RWPE2 (cell line): ENCODE measurements at places on chromosomes 6 and 20.

DNA sequence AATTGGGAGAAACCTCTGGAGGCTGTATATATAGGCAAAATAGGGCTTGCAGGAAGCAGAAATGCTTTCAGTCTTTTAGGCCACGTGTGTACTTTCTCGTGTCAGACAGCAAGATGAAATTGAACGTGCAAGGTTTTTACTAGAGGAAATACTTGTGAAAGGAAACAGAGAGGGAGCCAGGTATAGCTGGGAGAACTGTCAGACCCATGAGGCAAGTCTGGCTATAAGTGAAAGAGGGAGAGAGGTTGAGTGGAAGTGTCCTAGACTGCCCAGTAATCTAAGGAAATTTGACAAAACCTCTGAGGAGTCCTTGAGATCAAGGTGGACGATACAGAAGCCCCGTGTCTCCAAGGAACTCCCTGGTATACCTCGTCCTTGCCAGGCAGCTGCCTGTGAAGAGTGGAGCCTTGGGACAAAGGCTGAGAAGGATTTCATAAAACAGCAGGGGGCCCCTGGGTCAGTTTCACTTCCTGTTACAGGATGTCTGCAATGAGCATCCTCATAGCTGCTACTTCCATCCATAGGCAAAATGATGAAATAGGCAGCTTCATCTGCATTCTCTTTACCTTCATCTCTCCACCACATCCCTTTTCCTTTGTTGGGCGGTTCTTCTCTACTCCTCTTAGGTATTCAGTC, 114.4 kb upstream of the MAP3K7 start:
- no peak overlapping the region for H3K4me3 ChIP-seq
- no peak overlapping the region for H3K27ac ChIP-seq
- H3K36me3 ChIP-seq: no peaks in the 10 kb centered on the region
- DNase-seq: no peak
- H3K27me3 ChIP-seq: peaks cover 4% of the 10 kb centered on the region

DNA sequence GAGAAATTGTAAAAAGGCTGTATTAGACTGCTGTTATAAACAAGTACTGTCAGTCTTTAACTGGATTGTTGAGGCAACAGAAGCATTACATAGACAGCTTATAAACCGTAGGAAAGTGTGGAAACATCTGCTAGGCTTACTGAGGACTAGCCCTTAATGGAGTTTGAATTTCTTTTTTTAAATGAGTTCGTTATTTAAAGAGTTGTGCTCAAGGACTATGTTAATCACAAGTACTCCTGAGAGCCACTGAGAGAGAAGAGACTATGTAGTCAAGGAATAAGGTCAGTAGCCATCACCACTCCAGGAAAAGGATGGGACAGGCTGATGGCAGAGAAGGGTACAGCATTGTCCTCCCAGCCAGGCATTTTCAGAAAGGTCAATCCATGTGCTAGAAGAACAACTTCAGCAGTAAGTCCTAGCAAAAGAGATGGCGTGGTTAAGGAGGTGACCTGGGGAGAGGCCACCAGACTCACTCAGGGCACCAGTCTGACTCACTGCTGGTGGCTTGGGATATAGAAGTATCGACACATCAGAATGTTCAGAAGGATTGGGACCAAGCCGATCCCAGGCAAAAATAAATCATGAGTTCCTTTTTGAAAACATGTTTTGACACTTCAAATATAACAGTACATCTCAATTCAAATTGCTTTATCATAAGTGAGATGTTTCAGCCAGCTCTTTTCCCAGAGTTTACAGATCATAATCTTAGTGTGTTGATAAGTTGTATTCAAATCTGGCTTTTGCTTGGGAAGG, 6.4 kb downstream of the RPS12 start:
- H3K4me1 ChIP-seq: no peaks in the 10 kb centered on the region
- H3K27me3 ChIP-seq: no peaks in the 10 kb centered on the region
- H3K36me3 ChIP-seq: peaks cover 37% of the 10 kb centered on the region
- no peak for DNase-seq

DNA sequence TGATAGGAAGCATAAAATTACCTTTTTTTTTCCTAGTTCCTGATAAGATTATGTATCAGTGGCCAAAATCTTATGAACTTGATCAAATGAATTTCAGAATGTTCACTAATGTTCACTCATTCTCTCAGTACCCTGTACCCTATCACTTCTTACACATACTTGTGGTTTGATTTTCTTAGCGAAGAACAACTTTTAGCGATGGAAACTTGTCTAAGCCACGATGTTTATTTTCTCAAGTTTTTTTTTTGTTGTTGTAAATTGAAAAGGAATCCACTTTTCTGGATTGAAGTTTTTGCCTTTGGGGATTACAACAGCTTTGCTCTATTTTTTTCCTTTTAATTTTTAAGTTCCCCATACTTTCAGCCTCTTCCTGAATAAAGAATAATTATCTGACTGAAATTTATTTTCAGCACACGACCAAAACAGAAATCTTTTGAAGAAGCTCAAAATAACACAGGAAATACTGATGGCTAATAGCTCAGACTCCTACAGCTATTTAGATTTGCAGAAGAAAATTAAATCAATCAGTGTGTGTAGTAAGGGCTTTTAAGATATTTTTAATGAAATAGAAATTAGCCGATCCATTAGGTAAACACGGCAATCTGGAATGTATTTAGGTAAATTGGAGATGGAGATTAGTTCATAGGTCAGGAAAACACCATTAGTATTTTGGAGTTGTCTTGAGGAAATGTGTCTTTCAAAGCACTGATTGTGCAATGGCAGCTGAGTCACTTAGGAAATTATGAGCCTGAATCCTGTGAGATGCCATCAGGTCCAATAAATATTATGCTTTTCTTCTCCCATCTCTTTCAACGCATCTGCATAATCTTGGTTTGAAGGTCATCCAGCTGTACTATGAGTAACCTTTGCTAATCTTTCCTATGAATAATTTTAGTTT, 217.5 kb downstream of the GJA1 start:
- no peaks in the 10 kb centered on the region for H3K4me1 ChIP-seq
- no peak overlapping the region for H3K4me3 ChIP-seq
- H3K27me3 ChIP-seq: no peaks in the 10 kb centered on the region
- H3K36me3 ChIP-seq: no peaks in the 10 kb centered on the region
- no peak for DNase-seq
- H3K27ac ChIP-seq: no peak overlapping the region

- no peak overlapping the region for H3K27ac ChIP-seq
- no peaks in the 10 kb centered on the region for H3K4me1 ChIP-seq
- H3K36me3 ChIP-seq: no peaks in the 10 kb centered on the region
- peak; percentile 87 for DNase-seq
- H3K4me3 ChIP-seq: no peak overlapping the region
- H3K27me3 ChIP-seq: peaks cover 23% of the 10 kb centered on the region
Measured at GRCh38 chr20:57092112-57092899, 174.1 kb downstream of the BMP7 start.

- no peaks in the 10 kb centered on the region for H3K27me3 ChIP-seq
- peaks cover 60% of the 10 kb centered on the region for H3K36me3 ChIP-seq
- H3K4me3 ChIP-seq: no peak overlapping the region
Measured at GRCh38 chr20:62258499-62259293, 20.4 kb downstream of the OSBPL2 start.

- peaks cover 31% of the 10 kb centered on the region for H3K27me3 ChIP-seq
- DNase-seq: no peak
- H3K4me3 ChIP-seq: no peak within 1 kb of the TSS
Measured at GRCh38 chr20:33007376-33008335, at the start of gene BPIFB2. Gene BPIFB2 (plus strand): TSS chr20:33007704. CDS start chr20:33008575, 871 bp downstream.

GRCh38 chr6:124463271-124463670, 499.0 kb upstream of the RNF217 start:
- H3K27me3 ChIP-seq: no peaks in the 10 kb centered on the region
- no peak for DNase-seq
- H3K36me3 ChIP-seq: no peaks in the 10 kb centered on the region

- H3K4me3 ChIP-seq: no peak overlapping the region
- H3K27ac ChIP-seq: no peak overlapping the region
- no peak for DNase-seq
- no peaks in the 10 kb centered on the region for H3K36me3 ChIP-seq
- H3K4me1 ChIP-seq: no peaks in the 10 kb centered on the region
Measured at GRCh38 chr6:15555101-15556038, 107.5 kb downstream of the DTNBP1 start.

- H3K4me3 ChIP-seq: no peak overlapping the region
- no peaks in the 10 kb centered on the region for H3K36me3 ChIP-seq
- no peak overlapping the region for H3K27ac ChIP-seq
- no peak for DNase-seq
Measured at GRCh38 chr6:24394061-24394779, 8.5 kb upstream of the MRS2 start.

GRCh38 chr20:38116409-38117165, 48.5 kb downstream of the TGM2 start:
- H3K27me3 ChIP-seq: no peaks in the 10 kb centered on the region
- H3K4me1 ChIP-seq: peaks cover 27% of the 10 kb centered on the region
- no peak overlapping the region for H3K4me3 ChIP-seq
- DNase-seq: no peak

DNA sequence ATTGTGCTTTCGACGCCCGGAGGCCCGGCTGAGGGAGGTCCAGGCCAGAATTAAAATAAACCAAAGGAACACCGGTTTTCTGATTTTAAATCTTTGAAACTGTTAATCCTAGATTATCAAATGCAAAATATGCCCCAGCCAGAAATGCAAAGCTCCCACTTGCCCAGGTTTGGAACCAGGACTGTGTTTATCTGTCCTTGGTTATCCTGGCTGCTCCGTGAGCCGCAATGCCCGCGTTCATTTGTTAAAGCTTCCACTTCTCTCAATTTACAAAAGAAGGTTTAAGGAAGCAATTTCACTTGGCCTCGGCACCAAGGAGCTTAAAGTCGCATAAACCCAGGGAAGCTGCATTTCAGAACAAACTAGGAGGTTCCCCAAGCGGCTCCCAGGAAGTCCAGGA, 250.0 kb downstream of the TAF4 start:
- DNase-seq: no peak
- H3K4me3 ChIP-seq: no peak overlapping the region
- no peaks in the 10 kb centered on the region for H3K27me3 ChIP-seq
- H3K27ac ChIP-seq: no peak overlapping the region

DNA sequence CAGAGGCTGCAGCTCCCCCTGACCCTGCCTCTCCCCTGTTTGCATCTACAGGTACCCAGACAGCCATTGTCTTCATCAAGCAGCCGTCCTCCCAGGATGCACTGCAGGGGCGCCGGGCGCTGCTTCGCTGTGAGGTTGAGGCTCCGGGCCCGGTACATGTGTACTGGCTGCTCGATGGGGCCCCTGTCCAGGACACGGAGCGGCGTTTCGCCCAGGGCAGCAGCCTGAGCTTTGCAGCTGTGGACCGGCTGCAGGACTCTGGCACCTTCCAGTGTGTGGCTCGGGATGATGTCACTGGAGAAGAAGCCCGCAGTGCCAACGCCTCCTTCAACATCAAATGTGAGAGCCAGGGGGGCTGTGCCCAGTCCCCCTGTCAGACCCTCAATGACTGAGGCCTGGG, 42.1 kb upstream of the SRF start:
- H3K27me3 ChIP-seq: no peaks in the 10 kb centered on the region
- H3K4me3 ChIP-seq: no peak overlapping the region
- no peak for DNase-seq
- H3K27ac ChIP-seq: no peak overlapping the region
- peaks cover 28% of the 10 kb centered on the region for H3K36me3 ChIP-seq

GRCh38 chr6:14681699-14682487, 564.0 kb upstream of the JARID2 start:
- no peaks in the 10 kb centered on the region for H3K27me3 ChIP-seq
- H3K4me3 ChIP-seq: no peak overlapping the region
- no peak overlapping the region for H3K27ac ChIP-seq
- DNase-seq: no peak

GRCh38 chr6:161347988-161348627, 74.2 kb upstream of the AGPAT4 start:
- H3K27ac ChIP-seq: no peak overlapping the region
- H3K4me1 ChIP-seq: no peaks in the 10 kb centered on the region
- no peaks in the 10 kb centered on the region for H3K27me3 ChIP-seq
- H3K36me3 ChIP-seq: no peaks in the 10 kb centered on the region

- DNase-seq: no peak
- no peaks in the 10 kb centered on the region for H3K36me3 ChIP-seq
- no peaks in the 10 kb centered on the region for H3K27me3 ChIP-seq
- no peak overlapping the region for H3K4me3 ChIP-seq
- H3K27ac ChIP-seq: peak overlapping the region; percentile 63
Measured at GRCh38 chr6:55925292-55925691, 49.9 kb upstream of the BMP5 start.

- H3K27me3 ChIP-seq: no peaks in the 10 kb centered on the region
- peak within 1 kb of the TSS; percentile 48 for H3K27ac ChIP-seq
- H3K36me3 ChIP-seq: peaks cover 59% of the 10 kb centered on the region
- peak within 1 kb of the TSS; percentile 72 for H3K4me3 ChIP-seq
- peaks cover 45% of the 10 kb centered on the region for H3K4me1 ChIP-seq
Measured at GRCh38 chr20:50958615-50959542, at the start of gene MOCS3. Gene MOCS3 (plus strand): TSS chr20:50958818. CDS start chr20:50958843, 25 bp downstream.

- peaks cover 18% of the 10 kb centered on the region for H3K4me1 ChIP-seq
- H3K27ac ChIP-seq: peak within 1 kb of the TSS; percentile 95
- no peaks in the 10 kb centered on the region for H3K27me3 ChIP-seq
- H3K4me3 ChIP-seq: peak within 1 kb of the TSS; percentile 70
- H3K36me3 ChIP-seq: peaks cover 9% of the 10 kb centered on the region; the same call in 1 of the 2 replicates
Measured at GRCh38 chr6:146543211-146543939, at the start of gene RAB32. Gene RAB32 (plus strand): TSS chr6:146543833. CDS start chr6:146543872, 39 bp downstream.

DNA sequence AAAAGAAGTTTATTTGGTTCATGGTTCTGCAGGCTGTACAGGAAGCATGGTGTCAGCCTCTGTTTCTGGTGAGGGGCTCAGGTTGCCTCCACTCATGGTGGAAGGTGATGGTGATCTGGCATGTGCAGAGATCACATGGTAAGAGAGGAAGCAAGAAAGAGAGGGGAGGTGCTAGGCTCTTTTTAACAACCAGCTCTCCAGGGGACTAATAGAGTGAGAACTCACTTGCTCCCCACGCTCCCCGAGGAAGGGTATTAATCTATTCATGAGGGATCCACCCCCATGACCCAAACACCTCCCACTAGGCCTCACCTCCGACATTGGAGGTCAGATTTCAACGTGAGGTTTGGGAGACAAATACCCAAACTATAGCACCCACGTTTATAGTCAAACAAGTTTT, 4.0 kb upstream of the GJB7 start:
- DNase-seq: no peak
- no peak overlapping the region for H3K4me3 ChIP-seq
- H3K36me3 ChIP-seq: no peaks in the 10 kb centered on the region
- peaks cover 3% of the 10 kb centered on the region for H3K4me1 ChIP-seq

GRCh38 chr6:150143516-150144293, 861 bp downstream of the PPP1R14C start:
- H3K27ac ChIP-seq: peak overlapping the region; percentile 88
- peak overlapping the region; percentile 91 for H3K4me3 ChIP-seq
- H3K4me1 ChIP-seq: peaks cover 39% of the 10 kb centered on the region
- no peaks in the 10 kb centered on the region for H3K27me3 ChIP-seq
- 0 out of 2 replicates have a peak, but pooled peaks cover 3% of the 10 kb centered on the region for H3K36me3 ChIP-seq
- DNase-seq: no peak

DNA sequence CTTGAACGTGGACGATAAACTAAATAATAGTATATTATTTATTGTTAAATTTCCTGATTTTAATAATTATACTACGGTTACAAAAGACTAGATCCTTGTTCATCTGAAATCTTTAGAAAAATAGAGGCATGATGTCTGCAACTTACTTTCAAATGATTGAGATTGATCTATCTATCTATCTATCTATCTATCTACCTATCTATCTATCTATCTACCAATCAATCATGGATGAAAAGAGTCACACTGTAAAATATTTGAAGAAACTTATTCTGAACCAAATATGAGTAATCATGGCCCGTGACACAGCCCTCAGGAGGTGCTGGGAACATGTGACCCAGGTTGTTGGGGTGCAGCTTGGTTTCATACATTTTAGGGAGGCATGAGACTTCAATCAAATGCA, 11.7 kb upstream of the BLCAP start:
- no peak overlapping the region for H3K27ac ChIP-seq
- no peaks in the 10 kb centered on the region for H3K27me3 ChIP-seq
- H3K4me1 ChIP-seq: peaks cover 12% of the 10 kb centered on the region

GRCh38 chr6:11706171-11706570, 72.4 kb downstream of the ADTRP start:
- no peak overlapping the region for H3K27ac ChIP-seq
- H3K36me3 ChIP-seq: no peaks in the 10 kb centered on the region
- no peak overlapping the region for H3K4me3 ChIP-seq
